ENCODE measurements at places on chromosomes 3 and 15.

DNA sequence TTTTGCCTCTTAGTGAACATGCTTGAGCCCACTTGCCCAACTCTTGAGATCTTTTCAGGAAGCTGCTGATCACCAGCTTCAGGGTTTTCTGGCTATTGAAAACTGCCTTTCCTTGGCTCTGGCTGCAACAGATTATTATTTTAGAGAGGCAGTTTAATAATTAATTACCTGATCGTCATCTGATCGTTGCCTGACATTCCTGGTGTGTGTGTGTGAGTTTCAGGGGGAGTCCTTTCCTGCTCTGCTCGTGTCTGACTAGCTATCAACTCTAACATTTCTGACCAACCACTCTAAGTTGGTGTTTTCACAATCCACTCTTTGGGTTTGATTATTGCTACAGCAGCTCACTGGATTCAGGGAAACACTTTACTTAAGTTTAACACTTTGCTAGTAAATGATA lies 84.3 kb upstream of the SPATA16 start:
- no peak for DNase-seq

DNA sequence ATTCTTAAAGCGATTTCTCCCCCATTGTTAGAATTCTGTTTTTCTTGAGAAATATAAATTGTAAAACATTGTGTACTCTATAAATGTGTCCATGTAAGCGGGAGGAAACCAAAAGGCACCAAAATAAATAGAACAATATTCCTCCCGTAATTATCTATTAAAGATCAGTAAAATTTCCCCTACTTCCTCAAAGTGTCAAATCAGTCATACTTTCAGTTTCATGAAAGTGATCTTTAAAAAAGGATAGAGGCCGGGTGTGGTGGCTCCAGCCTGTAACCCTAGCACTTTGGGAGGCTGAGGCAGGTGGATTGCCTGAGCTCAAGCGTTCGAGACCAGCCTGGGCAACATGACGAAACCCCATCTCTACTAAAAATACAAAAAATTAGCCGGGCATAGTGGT lies 278.9 kb downstream of the MECOM start:
- no peak for DNase-seq

DNA sequence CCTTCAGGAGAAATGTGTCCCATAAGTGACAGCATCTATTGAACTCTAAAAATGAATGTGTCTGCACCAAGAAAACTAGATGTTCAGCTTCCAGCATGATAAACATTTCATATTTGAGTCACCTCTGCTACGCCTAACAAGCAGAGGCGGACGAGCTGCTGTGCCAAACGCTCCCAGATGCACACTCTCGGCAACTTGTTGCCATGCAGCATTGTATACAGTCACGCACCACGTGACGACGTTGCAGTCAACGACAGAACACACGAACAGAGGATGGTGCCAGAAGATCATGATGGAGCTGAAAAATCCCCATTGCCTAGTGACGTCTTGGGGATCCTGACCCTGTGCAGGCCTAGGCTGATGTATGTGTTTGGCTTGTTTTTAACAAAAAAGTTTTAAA lies 137.5 kb downstream of the XXYLT1 start:
- peak; percentile 38 for DNase-seq

DNA sequence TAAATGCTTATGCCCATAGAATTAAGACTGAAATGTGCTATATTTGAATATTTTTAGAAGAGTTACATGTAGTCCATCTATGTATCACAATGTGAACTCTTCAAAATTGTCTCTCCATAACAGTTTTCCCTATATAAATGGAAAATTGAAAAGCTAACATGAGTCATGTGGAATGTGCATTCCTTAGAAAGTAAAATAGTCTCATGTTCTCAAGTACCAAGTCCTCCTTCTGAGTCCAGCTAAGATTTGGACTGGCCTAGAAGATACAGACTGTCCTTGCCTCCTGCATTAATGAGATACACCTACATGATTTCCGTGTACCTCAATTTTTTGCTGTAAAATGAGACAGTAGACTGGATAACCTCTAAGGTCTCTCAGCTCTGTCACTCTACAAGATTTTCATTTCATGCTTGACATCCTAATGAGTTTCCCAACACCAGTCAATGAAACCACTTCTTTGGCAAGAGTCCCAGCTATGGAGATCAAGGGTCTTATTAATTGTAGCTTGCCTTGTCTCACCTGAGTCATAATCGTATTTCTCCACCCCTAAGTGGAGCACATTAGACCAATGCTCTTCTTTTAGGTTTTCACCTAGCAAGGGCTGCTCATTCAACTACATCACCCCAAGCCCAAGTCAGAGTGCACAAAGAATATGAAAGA lies 350.6 kb upstream of the IL12A start:
- DNase-seq: no peak

DNA sequence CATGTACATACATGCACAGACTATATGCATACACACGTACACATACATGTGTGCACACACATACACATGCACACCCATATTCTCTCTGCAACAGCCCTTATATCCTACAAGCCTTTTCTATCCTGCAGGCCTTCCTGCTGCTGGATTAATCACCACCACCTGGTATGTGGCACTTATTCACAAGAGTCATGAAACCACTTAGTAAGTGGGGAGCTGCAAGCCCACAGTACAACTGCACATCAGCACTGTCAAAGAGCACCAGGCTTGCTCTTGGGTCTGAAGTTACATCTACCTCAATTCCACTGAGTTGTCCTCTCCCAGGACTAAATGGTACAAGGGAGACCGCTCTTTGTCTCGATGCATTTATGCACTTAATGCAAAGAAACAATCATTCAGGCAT lies 233.2 kb downstream of the KLF13 start:
- DNase-seq: no peak

- DNase-seq: no peak
These were observed 167.2 kb downstream of the STXBP5L start for GRCh38 chr3:121075191-121075590.

DNA sequence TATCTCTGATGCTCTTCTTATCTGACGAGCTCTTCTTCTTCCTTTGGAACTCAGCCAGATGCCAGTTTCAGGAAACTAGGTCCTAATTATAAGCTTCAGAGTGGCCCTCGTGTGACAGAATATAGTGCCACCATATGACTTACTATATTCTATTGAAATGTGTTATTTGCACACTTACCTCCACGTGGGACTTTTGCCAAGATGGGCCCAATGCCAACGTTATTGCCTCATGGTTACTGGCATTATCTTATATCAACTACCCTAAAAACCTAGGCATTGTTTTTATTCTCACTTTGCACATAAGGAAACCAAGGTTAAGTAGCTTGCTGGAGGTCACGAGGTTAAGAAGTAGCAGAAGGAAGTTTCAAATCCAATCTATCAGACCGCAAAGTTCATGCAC lies 71.3 kb upstream of the SLCO3A1 start:
- DNase-seq: no peak

GRCh38 chr3:131899021-131899420 lies 135.8 kb downstream of the CPNE4 start:
- DNase-seq: no peak

DNA sequence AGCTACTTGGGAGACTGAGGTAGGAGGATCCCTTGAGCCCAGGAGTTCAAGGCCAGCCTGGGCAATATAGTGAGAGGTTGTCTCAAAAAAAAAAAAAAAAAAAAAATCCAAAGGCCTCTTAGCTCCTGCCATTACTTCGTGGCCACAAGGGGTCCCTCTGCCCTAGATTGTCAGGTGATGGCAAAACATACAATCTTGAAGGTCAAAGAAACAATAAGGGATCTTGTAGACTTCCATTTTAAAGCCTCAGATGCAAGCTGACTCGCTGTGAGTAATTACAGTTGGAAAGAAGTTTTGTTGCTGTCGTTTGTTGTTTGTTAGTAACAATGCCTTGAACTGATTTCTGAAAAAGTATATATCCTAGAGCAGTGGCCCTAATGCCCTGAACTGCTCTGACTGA lies 55.9 kb upstream of the PLCL2 start:
- no peak for DNase-seq

DNA sequence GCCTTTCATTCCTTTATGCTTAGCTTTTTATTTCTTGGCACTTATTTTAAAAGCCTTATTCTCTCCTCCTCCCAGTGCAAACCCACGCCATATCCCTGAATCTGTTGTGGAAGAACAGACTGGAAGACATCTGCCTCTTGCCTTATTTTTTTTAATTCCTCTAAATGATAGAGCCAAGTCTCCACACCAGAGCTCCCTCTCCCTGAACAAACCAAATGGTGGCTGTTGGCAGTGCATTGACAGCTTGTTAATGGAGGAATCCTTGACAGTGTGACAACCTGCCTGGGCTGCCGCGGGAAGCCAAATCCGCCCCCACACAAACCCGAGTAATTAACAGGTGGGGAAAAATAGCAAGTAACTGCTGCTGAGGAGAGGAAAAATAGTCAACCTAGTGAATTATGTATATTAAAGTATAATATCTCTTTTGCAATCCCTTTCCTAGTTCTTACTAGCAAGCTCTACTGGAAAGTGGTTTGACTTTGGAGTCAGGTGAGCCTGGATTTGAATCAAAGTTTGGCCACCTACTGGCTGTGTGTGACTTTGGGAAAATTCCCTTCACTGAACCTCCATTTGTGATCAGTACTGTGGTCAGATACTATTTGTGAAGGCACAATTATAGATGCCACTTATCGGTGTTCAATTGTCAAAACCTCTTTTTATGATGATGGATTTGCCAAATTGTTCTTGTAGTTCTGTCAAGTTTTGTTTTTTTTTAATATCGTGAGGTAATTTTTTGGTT lies 589.6 kb downstream of the PDCD6IP start:
- DNase-seq: peak; percentile 2

GRCh38 chr15:75650908-75651809 lies 3.4 kb downstream of the SNX33 start:
- DNase-seq: no peak

- no peak for DNase-seq
These were observed 49.3 kb downstream of the FAM174B start for GRCh38 chr15:92606126-92606835.

- DNase-seq: no peak
These were observed 187.8 kb downstream of the SHQ1 start for GRCh38 chr3:72660270-72661114.

- no peak for DNase-seq
These were observed 15.2 kb downstream of the TRAIP start for GRCh38 chr3:49841126-49841696.

DNA sequence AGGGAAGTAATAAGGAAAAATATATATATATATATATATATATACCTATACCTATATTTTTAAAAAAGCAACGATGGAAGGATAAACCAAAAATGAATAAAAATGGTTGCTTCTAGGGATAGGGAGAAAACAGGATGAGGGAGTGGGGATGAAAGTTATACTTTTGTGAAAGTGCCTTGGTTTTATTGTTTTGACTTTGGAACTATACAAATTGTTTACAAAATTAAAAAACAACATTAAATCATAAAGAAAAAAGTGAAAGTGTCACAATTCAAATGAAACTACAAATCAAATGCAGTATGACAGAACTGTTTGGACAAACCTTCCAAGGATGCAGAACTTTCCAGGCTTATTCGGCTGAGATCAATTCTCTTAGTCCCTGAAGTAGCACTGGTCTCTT lies 54.4 kb downstream of the SLC24A1 start:
- no peak for DNase-seq

DNA sequence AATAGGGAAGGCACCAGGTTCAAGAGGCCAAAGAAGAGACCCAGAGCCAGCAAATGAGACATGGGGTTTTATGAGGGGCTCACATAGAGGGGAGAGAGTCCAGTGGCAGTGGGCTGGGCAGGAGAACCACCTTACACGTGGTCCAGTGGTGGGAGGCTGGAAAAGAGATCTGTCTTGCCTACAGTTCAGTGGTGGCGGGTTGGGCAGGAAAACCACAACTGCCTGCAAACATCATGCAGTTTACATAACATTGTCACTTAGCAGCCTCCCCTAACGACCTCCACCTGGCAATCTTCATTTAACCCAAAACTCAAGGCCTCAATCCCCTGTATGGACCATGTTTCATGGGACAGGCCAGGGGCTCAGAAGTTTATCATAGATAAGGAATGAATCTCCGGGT lies 29.1 kb downstream of the CRYGS start:
- DNase-seq: no peak

DNA sequence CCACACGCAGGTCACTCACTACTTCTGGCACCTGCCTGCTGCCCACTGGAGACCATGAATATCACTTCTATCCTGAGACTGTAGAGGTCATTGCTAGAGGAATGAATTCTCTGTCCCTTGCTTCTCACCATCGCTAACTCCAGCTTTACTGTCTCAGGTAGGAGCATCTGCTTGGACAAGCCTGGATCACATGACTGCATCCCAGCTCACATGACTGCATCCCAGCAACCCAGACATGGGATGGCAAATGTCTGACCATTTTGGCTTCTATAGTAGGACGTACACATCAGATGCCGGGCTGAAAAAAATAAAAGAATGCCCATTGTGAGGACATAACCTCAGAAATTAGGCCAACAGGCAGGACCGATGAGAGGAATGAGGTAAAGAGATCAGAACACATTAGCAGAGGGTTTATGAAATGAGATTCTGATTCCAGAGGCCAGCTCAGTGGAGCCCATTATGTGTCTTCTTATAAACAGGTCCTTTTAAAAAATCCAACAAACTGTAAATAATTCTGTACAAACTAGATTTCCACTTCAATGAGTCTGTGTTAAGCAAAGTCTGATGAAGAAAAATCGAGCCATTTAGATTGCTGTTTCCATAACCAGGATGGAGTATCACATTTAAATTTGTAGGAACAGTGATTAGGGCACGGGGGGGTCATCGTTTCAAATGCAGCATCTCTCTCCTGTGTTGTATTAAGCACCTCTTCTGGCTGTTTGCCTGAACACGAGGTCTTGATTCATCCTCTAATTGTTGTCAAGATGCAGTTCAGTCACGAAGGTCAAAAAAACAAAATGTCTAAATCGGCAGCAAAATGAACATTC lies 126.7 kb downstream of the MTHFS start:
- DNase-seq: no peak

DNA sequence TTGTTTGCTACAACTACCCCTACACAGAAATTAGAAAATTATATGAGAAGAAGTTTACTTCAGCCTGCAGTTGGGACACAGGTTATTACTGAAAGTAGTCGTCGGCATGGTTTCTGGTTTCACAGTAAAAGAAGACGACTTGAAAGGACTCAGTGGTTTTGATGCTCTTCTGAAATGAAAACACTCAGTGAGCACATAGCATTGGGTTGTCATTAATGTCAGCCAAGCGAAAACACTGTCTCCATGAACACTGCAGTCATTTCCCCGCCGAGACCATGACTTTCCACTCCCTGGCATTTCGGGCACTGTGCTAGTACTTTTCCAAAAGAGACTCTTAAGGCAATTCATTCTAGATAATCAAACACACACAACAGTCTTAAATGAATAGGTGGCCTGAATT lies 69.2 kb upstream of the ICE2 start:
- DNase-seq: no peak

- no peak for DNase-seq
These were observed 8.3 kb upstream of the PIGZ start for GRCh38 chr3:196976941-196977340.

- peak; percentile 35 for DNase-seq
These were observed 528 bp downstream of the LPCAT4 start for GRCh38 chr15:34366271-34367065.

- DNase-seq: no peak
These were observed 534 bp downstream of the FRMD5 start for GRCh38 chr15:44194323-44195150.

Measured in hippocampal formation (tissue), 2 donors.